ENCODE measurements at places on chromosomes 12 and 14.

DNA sequence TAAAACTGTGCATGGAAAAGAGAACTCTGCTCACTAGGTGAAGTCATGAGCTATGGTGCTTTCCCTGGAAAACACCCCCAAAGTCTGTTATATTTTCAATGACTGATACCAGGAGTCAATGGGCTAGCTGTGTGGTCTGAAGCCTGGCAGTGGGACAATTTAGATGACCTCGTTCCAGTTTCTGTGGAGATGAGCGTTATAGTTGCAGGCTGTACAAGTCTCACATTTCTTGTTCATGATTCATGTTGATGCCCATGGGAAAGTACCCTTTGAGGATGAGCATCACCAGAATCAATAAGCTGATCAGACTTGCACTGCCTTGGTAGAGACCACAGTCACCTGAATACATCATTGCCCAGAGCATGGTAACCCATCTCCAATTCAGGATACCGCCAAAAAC is 70.7 kb downstream of the NOVA1 start:
- no peak for DNase-seq

DNA sequence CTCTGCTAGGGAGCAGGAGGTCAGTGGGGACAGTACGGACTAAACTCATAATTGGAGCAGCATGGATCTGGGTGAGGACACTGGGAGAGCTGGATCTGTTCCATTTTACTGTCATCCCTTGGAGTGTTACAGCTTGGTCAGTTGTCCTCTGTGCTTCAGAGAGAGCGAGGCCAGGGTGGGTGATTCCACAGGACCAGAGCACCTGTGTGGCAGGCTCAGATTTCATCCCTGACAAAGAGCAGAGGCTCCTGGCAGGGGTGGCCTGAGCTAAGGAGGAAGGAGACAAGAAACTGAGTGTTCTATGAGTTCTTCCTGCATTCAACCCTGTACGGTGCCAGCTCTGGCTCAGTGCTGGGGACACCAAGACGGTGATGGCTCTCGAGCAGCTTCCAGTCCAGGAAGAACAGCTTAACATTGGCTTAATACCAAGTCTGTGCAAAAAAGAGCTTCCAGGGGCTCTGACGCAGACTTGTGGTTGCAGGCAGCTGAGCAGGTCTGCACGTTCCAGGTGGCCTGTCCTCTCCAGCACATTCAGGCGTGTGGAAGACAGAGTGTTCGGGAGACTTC is 8.4 kb upstream of the PGF start:
- no peak for DNase-seq

GRCh38 chr14:100739306-100739705 is 12.6 kb downstream of the DLK1 start:
- no peak for DNase-seq

GRCh38 chr12:53193040-53193439 is 12.3 kb upstream of the CSAD start:
- DNase-seq, result no peak

- DNase-seq, result no peak
Measured at GRCh38 chr14:79204591-79204990, 1006.7 kb downstream of the DIO2 start.

GRCh38 chr14:68682166-68683103 is 110.4 kb downstream of the ZFP36L1 start:
- DNase-seq, result peak; percentile 3

- no peak for DNase-seq
Measured at GRCh38 chr14:26841920-26842741, 244.3 kb upstream of the NOVA1 start.

GRCh38 chr12:130506844-130507243 is 169.2 kb downstream of the PIWIL1 start:
- no peak for DNase-seq

GRCh38 chr14:69458350-69458749 is 26.2 kb upstream of the PLEKHD1 start:
- DNase-seq, result no peak

DNA sequence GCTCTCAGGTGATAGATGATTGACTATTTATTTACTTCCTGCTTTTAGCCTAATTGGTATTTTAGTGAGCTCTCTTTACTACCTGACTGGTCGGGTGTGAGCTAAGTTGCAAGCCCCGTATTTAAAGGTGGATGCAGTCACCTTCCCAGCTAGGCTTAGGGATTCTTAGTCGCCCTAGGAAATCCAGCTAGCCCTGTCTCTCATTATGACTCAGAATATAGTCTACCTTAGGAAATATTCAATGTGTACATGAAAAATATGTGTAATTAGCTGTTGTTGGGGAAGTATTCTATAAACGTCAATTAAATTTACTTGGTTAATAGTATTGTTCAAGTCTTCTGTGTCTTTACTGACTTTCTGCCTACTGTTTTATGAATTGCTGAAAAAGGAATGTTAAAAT is 306.9 kb upstream of the DIO2 start:
- no peak for DNase-seq

DNA sequence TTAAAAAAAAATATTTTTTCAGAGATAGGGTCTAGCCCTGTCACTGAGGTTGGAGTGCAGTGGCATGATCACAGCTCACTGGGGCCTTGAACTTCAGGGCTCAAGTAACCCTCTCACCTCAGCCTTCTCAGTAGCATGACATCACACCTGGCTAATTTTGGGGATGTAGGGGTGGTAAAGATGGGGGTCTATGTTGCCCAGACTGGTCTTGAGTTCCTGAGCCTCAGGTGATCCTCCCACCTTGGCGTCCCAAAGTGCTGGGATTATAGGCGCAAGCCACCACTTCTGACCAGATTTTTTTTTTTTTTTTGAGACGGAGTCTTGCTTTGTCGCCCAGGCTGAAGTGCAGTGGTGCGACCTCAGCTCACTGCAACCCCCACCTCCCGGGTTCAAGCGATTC is 80.9 kb downstream of the HECTD1 start:
- DNase-seq, result no peak

GRCh38 chr14:23302290-23303225 is at the start of gene PPP1R3E:
PPP1R3E (minus strand) TSS chr14:23302859; CDS start chr14:23302576, 283 bp downstream.
- peak; percentile 50 for DNase-seq

DNA sequence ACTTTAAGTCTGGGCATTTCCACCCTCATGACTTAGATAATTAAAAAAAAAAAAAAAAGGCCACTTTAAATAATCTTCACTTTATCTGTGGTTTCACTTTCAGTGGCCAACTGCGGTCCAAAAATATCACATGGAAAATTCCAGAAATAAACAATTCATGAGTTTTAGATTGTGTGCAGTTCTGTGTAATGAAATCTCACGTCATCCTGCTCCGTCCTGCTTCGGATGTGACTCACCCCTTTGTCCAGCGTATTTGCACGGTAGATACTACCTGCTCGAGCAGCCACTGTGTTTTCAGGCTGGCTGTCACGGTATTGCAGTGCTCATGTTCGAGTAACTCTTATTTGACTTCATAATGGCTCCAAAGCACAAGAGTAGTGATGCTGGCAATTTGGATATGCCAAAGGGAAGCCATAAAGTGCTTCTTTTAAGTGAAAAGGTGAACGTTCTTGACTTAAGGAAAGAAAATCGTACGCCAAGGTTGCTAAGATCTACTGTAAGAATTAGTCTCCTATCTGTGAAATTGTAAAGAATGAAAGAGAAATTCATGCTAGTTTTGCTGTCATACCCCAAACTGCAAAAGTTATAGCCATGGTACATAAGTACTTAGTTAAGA is 2.4 kb downstream of the E2F7 start:
- no peak for DNase-seq

DNA sequence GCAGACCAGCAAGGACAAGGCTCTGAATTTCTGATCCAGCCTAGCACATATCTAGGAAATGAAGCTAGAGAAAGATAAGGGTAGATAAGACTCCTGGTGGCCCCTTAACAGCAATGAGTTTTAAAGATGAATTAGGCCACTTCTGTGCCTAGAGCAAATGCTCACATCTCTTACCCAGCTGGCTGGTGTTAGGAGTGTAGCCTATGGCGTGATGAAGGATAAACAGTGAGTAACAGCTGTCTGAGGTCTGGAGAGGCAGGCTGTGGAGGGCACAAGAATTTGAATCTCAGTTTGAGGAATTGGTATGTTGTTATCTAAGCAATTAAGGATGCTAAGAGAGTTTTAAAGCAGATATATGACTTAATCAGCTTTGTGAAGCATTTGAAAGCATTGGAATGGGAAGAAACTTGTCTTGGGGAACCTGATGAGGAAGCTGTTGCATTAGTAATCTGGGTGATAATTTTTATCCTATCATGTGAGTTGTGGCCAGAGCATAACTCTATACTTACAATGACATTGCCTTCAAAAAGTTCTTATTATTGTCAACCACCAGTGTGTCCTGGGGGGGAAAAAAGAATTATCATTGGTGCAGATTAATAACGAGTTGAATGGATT is 161.8 kb downstream of the SRGAP1 start:
- DNase-seq, result no peak

DNA sequence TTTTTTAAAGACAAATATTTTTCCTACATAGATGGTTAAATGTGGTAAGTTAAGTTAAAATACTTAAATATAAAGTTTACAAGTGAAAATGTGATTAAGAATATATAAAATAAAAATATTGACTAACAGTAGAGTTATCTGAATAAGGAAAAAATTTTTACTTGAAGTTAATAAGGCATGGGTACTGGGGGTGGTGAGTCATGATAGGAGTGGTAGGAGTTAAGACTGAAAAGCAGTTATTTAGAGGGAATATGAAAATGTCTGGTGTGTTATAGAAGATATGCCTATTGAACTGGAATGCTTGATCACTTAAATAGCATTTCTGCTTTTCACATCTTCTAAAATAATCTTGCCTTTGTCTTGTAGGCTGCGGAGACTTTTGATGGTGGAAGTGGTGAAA is 68.7 kb downstream of the CCDC91 start:
- no peak for DNase-seq

- DNase-seq, result no peak
Measured at GRCh38 chr12:105374303-105374702, 43.8 kb downstream of the C12orf75 start.

GRCh38 chr14:56004786-56005185 is 113.4 kb upstream of the PELI2 start:
- DNase-seq, result no peak

- no peak for DNase-seq
Measured at GRCh38 chr12:91662021-91662420, 479.4 kb upstream of the DCN start.

- no peak for DNase-seq
Measured at GRCh38 chr14:33598582-33598981, 352.3 kb downstream of the EGLN3 start.

DNA sequence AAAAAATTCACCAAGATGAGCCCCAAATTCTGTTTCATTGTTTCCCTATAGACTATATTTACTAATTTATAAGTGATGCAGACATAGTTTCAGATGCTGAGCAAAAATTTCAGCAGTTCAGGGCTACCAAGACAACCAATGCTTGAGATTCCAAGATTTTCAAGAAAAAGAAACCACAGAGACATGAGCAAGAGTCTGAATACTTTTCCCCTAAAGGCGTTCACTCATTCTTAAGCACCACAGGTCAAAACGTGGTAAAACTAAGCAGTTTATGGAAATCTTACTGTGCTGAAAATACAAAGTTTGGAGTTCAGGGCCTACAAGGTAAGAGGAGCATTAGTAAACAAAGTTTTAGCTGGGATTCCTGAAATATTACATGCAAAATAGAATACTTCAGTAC is 221.2 kb downstream of the KCNH5 start:
- DNase-seq, result no peak

DNA sequence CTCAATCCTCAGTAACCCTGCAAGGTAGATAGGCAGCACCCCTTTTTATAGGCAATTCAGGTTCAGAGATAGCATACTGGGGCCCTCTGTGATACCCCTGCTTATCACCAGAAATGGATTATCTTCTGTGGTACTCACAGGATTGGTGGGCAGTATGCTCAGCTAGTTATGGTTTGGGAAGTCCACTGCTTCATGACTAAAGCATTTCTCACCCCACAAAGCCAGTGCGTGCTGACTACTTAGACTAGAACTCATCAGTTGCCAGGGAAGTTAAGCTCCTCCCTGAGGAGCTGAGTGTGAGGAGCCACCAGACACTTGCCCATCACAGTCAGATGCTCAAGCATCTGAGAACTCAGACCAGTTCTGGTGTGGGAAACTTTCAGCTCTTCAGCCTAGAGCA is 76.3 kb downstream of the SCAF11 start:
- no peak for DNase-seq

GRCh38 chr14:80522936-80523335 is 311.6 kb upstream of the DIO2 start:
- DNase-seq, result no peak

GRCh38 chr12:91811481-91812287 is 334.0 kb downstream of the BTG1 start:
- peak; percentile 70 for DNase-seq

GRCh38 chr14:50303744-50304471 is 8.1 kb downstream of the L2HGDH start:
- DNase-seq, result no peak

Measured in activated naive CD4-positive, alpha-beta T cell (primary cell).